ENCODE measurements at places on chromosomes 7 and 10.

- no peak for DNase-seq
Observed at GRCh38 chr7:106927536-106927935, 62.5 kb downstream of the PIK3CG start.

- no peak for DNase-seq
Observed at GRCh38 chr7:43880596-43880995, 11.3 kb upstream of the MRPS24 start.

- DNase-seq, result no peak
Observed at GRCh38 chr7:418636-419280, 100.9 kb downstream of the PDGFA start.

GRCh38 chr10:103569896-103570295, 76.4 kb downstream of the NEURL1 start:
- no peak for DNase-seq

- no peak for DNase-seq
Observed at GRCh38 chr7:103996017-103996551, 6.6 kb upstream of the RELN start.

- no peak for DNase-seq
Observed at GRCh38 chr7:46993396-46993795, 588.5 kb downstream of the TNS3 start.

DNA sequence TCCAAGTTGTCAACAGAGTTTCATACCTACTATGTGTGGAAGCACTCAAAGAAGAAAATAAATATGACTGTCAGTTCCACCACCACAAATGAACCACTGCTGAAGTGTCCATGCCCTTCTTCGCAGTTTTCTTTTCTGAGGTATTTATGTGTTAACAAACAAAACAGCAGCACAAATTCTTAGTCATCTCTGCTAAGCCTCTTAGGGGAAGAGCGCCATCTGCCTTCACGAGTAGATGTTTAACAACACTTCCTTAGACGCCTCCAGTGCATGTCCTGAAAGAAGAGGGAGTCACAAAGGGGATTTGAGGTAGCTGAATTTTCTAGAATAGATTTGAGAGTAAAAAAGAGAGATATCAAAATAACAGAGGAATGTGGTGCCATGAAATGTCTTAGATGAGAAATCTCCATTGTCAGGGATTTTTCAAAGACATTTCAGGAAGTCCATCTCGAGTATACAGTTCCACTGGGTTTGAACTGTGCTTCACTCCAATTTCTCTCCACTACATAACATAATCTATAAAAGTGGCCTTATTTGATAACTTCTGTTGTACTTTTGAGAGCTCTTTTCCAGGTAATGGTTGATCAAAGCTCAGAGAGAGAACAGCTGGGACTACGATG, 775.3 kb upstream of the POM121L12 start:
- no peak for DNase-seq

DNA sequence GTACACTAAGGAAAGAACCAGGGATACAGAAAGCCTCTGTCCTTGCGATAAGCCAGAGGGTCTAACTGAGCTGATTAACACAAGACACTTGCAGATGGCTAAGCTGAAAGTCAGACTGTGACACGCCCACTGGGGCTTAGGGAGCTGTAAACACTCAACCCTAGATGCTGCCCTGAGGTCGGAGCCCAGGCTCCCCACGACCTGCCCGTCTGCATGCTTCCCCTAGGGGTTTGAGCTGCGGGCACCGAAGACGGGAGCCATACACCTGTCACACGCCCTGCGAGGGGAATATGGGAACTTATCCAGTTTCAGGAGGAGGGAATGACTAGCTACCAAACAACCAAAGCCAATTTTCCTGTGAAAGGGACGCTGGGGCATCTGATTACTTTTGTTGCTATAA, 96.0 kb downstream of the HTR5A start:
- peak; percentile 69 for DNase-seq

DNA sequence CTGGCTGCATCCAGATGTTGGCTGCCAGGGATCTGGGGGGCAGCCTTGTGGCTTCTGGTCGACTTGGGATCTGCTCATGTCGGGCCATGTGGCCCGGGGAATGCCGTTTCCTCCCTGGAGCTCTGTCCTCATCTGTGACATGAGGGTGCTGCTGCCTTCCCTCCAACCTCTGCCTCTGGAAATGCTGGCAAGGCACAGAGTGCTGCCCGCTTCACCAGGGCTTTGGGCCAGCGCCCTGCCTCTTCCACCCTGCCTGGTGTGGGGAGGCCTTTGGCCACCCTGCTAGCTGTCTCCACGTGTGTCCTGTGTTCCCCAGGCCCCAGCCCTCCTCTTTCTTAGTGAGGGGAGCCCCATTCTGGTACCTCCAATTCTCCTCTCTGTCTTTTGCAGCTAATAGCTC, 5.8 kb upstream of the SMARCD3 start:
- DNase-seq, result no peak

DNA sequence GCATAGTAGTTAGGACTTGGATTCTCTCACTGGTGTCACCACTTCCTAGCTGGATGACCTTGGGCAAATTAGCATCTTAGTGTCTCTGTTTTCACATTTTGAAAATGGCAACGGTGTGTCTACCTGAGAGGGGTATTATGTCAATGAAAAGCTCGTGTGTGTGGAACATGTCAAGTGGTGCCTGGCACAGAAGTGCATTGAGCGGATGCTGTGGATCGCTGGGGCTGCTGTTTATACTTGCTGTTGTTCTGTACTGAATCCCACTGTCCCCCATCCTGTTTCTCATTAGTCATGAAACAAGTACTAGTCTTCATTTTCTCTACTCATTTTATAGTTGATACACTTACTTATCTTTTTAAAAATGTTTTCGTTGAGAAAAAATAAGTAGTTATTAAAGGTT, 26.1 kb downstream of the RBM33 start:
- no peak for DNase-seq

GRCh38 chr10:20970708-20971107, 73.6 kb upstream of the NEBL start:
- DNase-seq, result no peak

- DNase-seq, result no peak
Observed at GRCh38 chr10:73168465-73168803, 515 bp downstream of the FAM149B1 start.

- DNase-seq, result no peak
Observed at GRCh38 chr10:17880601-17881000, 71.1 kb upstream of the SLC39A12 start.

DNA sequence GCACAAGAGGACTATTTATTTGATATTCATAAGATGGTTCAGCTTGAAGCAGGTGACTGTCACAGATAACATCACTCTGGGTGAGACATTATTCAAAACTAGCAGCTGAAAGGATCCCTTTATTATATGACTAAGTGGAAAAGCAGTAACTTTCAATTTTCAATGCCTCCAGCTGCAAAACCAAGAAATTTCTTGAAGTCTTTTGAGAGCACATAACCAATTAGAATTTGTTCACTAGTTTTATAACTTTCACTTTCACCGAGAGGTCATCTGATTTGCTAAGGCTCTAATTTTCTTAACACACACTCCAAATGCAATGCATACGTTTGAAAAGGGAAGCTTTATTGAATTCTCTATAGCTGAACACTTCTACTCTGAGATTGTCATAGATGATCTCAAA, 88.6 kb upstream of the KLF14 start:
- no peak for DNase-seq

- DNase-seq, result no peak
Observed at GRCh38 chr7:45921699-45922519, 837 bp upstream of the IGFBP3 start.

DNA sequence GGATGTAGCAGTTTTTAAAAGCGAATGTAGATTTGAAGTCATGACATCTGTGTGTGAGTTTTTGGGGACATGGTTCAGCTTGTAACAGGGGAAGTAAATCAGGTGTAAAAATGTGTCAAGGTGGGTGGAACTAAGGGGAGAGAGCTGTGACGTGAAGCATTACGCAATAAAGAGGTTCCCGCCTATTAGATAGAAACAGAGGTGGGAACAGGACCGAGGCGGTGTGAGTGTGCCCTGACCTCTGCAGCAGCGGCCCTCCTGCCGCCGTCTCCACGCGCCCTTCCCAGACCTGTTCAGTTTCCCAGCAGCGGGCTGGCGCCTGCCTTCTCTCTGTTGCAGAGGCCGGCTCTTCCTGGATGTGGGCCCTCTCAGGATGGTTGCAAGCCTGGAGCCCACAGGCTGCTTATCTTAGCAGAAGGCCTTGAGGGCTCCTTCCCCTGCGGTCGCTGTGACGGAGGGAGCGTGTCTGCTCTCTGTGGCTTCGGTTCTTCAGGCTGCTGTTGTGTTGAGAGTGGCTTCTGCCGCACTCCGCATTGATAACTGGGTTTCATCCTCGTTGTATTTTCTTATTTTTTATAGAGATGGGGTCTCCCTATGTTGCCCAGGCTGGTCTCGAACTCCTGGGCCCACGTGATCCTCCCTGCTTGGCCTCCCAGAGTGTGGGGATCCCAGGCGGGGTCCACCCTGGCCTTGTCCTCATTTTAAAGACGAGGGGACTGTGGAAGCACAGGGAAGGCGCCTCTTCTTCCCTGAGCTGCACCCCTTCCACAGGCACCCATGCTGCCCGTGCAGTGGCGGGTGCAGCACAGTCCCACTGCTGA, 65.0 kb downstream of the DNAJB6 start:
- no peak for DNase-seq

- no peak for DNase-seq
Observed at GRCh38 chr10:4807761-4808507, 18.1 kb upstream of the AKR1E2 start.

GRCh38 chr7:108012499-108013430, 9.8 kb upstream of the LAMB1 start:
- no peak for DNase-seq

- DNase-seq, result no peak
Observed at GRCh38 chr10:70785190-70785589, at the start of gene TBATA. TBATA (minus strand) TSS chr10:70785377; CDS start chr10:70783379, 1,998 bp downstream.

GRCh38 chr10:14852236-14852635, 14.1 kb downstream of the HSPA14 start:
- no peak for DNase-seq

GRCh38 chr10:50422259-50422658, 170.9 kb upstream of the ASAH2 start:
- no peak for DNase-seq

DNA sequence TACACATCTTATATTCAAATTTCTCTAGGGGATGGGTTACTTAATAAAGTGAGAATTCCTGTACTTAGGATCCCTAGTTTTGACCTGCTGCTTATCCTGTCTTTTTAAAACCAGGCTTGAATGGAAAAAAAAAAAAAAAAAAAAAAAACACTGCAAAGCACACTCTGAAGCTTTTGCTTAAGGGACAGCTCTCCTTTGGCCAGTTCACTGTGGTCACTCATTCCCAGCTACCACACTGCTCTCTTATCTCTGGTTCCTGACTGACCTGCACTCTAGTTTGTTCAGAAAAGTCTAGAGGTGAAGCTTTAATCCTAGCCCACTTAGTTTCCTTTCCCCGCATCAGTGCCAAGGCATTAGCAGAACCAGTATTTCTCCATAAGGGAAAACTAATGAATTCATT, 82.4 kb downstream of the CADPS2 start:
- no peak for DNase-seq

DNA sequence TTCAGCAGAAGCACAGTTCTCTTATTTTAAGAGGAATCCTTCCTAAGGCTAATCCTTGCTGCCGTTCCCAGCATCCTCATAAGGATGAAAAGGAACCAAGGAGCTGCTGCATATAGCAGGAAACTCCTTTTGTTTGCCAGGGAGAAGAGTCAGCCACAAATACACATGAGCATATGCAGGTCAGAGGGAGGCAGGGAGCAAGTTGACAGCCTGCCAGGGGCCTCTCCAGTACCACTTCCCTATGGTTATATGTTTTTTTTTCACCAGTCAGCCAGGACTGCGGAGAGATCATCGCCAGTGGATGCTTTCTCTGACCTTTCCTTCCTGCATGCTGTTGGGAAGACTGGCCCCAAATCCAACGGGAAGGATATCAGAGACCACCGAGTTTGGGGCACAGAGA, 39.8 kb downstream of the SLC35B4 start:
- DNase-seq, result no peak

DNA sequence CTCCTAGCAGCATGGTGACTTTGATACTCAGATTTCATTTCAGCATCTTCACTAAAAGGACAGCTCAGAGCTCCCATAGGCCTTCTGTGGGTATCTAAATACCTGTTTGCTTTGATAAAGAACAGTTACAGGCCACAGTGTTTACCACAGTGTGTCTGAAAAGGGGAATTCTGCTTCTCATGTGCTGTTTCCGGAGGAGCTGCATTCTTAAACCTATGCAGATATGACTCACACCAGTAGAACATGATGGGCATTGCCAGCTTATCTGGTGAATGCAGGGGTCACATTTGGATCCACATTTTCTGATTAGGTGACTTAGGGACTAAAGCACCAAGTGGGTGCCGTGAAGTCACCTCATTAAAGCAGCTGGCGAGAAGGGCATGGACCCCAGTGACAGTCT, 52.6 kb downstream of the TRRAP start:
- DNase-seq, result no peak

DNA sequence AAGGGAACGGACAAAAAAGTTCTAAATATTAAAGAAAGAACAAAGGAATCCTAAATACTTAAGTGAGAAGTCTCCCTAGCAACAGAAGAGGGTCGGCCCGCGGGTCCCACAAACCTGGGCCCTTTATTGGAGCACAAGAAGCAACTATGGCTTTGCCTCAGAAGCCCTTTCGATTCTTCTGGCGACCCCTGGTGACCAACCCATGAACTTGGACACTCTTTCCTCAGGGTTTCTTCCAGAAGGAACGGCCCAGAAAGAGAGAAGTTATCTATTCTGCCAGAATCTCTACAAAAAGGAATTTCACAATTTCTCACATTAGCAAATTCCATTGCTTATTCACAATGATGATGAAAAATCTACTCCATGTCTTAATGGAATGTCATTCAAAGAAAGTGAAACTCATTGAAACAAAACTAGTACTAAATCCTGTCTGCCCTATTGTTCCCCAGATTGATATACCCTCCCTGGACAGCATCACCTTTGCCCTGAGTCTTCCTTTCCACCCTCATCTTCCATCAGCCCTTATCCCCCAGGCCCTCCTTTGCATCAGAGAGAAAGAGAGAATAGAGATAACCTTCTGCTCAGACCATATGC, 43.7 kb downstream of the CPVL start:
- no peak for DNase-seq

DNA sequence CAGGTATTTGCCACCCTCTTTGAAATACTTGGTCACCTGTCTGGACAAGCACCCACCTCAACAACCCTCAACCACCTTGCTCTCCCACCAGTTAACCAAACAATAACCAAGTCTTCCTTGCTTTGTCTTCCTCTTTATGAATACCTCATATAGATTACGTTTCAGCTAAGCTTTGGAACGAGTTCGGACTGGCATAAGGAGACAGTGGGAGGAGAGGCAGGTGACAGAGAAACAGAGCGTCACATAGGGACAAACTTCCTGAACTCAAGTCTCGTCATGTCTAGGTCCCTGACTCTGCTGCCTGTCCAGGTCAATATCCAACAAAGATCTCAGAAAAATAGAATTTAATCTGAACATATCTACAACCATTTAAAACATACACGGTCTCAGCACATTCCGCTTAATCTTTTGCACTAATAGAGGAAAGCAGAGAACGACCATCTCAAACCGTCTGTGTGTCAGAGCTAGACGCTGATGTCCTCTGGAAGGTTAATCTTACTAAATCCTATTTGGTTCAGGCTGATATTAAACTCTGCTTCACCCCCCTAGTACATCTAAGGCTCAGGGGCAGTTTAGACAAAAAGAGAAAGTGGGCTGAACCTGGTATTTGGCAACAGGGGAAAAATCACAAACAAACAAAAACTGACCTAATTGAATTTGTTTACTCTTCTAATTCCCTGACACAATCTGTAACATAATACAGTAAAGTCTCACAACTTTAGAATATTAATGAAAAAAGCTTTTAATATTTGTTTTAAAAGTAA, 26.4 kb upstream of the SVOPL start:
- no peak for DNase-seq

- DNase-seq, result peak; percentile 26
Observed at GRCh38 chr7:124085179-124085578, 52.3 kb upstream of the TMEM229A start.

- no peak for DNase-seq
Observed at GRCh38 chr10:112247791-112248190, 35.4 kb upstream of the TECTB start.

Measured in NCI-H2171 (cell line).